ENCODE measurements at places on chromosomes 5 and 9.

- peak; percentile 67 for DNase-seq
These were observed at the start of gene CCNJL for GRCh38 chr5:160312134-160312959. Gene CCNJL (minus strand): TSS chr5:160312564. CDS start chr5:160311923, 641 bp downstream.

DNA sequence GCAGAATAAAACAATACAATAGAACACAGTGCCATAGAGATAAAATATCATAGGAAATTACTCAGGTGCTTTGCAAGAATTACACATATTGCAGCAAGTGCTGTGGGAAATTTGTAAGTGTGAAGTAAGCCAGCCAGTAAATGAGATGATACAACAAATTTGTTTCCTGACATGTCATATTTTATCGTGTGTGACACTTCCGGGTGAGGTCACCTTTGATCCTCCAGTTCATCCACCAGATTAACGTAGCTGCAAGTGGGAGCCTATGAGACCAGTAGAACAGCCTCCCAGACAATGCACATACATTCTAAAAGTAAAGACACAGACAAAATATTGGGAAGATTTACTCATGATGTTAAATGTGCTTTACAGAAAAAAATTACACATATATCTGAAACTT is 72.2 kb downstream of the PRDM9 start:
- no peak for DNase-seq

GRCh38 chr9:70045452-70045851 is 1.8 kb downstream of the MAMDC2 start:
- DNase-seq, result no peak

DNA sequence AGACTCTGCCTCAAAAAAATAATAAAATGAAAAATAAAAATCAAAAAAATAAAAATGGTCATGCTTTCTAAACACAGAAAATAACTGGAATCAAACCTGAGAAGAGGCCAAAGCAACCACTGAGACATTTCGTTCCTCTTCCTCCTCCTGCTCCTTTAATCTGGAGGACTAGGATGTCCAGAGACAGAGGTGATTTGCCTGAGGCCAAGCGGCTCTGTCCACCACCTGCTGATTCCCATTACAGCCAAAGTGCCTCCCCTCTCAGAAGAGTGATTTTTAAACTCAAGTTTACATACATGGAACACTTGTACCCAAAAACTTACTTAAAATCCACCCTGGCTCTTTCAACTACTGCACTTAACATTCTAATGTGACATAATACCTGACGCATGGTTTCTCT is 65.6 kb downstream of the TLE1 start:
- DNase-seq, result peak; percentile 58

DNA sequence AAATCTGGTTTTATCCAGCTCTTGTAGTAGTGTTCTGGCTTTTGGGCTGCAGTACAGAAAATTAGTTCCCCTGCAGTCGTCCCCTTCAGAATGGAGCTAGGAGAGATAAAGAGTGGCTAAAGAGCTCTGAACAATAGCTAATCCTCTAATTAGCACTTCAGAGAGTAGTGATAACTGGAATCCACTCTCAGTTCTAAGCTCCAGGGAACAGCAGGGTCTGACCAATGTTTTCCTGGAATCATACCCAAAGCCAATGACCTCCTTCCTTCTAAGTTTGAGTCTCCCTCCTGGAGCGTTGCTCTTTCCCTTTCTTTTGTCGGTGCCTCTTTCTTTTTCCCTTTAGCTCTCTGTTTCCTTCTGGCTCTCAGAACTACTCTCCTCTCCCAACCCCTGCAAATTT is 47.4 kb downstream of the MFAP3 start:
- DNase-seq, result peak; percentile 57

GRCh38 chr9:70615464-70616138 is 201.1 kb upstream of the KLF9 start:
- no peak for DNase-seq

GRCh38 chr9:86541014-86541570 is 186.9 kb upstream of the TUT7 start:
- DNase-seq, result no peak

GRCh38 chr5:123441408-123441807 is 18.2 kb upstream of the CEP120 start:
- DNase-seq, result no peak

DNA sequence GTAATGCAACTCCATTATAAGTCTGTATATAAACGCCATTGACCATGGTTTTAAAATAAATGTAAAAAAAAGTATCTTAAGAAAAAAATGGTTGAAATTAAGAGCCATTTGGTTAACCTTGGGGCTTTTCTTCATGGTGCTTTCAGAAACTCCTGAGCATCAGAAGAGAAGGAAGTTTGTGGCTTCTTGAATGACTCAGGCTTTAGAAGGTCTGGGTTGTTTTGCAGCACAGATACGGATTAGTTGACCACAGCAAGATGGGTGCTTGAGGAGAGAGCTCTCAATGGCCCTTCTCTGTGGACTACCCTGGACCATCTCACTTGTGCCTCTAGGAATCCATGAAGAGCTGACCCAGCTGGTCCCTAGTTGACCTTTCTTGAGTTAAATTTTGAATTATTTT is 189.5 kb downstream of the TMEM38B start:
- no peak for DNase-seq

DNA sequence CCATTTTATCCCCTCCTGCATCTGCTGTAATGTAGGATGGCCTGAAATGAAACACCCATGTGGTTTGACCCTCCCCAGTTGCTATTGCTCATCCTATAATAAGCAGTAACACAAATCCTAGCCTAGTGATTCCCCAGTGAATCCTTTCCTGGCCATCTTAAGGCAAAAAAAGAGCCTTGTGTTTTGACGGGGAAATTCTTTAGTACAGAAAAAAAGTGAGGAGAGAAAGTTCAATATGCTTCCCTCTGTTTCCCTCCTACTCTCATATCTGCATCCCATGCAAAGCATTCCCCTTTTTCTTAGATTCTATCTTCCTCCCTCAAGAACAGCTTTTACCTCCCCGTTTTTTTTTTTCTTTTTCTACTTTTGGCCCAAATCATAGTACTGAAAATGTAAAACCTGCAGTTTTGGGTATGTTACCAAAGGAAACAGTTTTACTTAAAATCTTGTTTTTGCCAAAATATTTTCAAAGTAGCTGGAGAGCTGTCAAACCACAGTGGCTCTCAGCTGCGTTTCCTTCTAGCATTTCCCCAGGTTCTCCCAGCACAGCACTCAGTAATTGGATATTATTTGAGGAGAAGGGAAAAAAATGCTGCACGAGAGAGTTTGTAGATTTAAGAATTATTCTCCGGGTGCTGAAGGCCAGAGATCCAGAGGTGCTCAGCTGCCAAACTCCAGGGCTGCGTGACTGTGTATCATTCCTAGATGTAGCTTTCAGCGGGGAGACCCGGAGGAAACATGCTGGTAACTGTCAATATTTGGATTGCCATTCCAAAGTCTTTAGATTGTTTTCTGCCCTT is 321.4 kb downstream of the NPR3 start:
- no peak for DNase-seq

DNA sequence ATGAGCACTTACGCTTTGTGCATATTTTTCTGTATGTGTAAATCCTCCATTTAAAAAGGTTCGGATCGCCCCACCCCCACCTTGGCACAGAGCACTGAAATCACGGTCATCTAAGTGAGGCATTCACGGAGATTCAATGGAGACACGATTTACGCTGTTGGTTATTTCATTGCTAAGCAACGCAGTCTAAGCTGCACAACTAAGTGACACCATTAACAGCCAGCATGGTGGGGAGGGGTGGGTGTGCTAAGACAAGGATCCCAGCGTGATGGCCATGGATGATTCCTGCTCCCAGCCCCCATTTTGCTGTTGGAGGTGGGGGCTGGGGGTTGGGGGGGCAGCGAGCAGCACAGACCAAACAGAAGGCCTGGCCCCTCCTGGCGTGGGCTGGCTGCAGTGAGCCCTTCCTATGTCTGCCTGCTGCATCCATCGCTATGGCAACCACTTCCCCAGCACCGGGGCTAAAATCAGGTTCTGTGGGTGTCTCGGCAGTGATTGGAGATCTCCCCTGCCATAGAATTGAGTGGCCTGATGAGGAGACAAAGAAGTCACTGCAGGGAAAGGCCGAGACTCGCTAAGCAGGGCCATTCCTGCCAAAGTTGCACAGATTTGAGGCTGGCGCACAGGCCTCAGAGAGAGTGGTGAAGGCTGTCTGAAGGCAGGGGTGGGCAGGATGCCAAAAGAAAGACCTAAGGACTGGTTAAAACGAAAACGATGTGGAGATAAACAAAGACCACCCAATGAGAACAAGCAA is 14.3 kb upstream of the MARCHF6 start:
- no peak for DNase-seq

Data from ELF-1 (cell line).